ENCODE measurements at places on chromosomes 5 and 9.

DNA sequence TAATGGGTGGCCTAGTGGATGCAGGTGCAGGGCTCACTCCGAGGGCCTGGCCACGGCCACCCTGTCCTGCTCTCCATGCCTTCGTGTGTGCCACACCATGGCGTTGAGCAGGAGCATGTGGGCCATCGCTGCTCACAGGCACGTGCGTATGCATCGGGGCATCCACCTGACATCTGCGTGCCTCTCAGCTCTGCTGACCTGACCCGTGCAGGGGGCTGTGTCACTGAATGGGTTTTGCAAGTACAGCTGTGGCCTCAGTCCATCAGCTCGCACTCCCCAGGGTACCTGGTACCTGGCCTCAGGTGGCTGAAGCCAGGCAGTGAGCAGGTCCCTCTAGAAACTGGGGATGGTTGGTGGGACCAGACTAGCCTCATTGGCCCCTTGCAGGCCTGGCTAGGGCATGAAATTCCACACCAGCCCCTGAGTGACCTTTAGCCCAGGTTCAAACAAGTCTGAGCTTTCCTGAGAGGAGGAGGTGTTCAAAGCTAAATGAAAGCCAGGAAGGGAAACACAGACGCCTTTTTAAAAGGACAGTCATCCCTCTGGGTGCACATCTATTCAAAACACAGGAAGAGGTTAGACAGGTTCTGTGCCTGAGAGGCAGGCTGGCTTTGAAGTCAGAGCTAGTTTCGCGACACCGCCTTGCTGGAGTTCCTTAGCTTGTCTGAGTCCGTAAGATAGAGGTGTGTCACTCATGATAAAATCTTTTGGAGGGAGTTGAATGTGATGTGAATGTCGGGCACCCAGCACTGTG lies 74.0 kb downstream of the MACROH2A1 start:
- DNase-seq: no peak

DNA sequence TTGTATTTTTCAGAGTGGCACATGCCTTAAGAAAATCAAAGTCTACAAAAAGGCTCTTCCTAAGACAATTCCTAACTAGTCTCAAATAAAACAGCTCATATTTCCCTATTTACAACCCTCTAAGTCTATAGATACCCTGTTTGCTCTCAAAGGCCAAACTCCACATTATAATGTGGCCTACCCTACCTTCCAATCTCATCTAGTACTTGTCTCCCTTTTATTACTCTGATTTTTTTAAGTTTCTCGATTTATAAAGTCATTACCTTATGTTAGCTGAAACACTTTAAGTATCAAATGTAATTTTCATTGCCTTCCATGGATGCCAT lies 19.4 kb downstream of the KIAA1191 start:
- DNase-seq: no peak

DNA sequence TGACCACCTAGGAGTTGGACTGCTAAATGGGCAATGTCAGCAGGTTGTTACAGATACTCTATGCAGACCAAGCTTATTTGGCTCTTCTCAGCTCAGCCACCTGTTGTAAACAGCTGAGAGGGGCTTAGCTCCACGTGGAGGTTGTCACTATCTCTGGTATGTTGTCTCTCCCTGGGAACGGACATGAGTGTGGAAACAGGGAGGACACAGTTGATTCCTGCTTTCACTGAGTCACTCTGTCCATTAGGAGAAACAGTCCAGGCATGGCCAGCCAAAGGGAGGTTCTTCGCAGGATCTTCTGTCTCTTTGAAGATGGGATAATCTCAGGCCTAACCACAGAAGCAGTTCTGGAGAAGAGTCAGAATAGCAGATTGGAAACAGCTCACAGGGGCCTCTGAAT lies 121.2 kb downstream of the PALM2AKAP2 start:
- no peak for DNase-seq

DNA sequence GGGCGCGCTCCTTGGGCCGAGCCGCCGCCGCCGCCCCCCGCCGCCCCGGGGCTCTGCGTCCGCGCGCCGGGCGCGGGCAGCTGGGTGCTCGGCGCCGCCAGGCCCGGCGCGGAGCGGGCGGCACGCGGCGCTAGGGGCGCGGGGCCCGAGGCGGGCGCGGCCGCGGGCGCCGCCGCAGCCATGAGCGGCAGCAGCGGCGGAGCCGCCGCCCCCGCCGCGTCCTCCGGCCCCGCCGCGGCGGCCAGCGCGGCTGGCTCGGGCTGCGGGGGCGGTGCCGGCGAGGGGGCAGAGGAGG lies 351 bp downstream of the TRIO start:
- DNase-seq: no peak

DNA sequence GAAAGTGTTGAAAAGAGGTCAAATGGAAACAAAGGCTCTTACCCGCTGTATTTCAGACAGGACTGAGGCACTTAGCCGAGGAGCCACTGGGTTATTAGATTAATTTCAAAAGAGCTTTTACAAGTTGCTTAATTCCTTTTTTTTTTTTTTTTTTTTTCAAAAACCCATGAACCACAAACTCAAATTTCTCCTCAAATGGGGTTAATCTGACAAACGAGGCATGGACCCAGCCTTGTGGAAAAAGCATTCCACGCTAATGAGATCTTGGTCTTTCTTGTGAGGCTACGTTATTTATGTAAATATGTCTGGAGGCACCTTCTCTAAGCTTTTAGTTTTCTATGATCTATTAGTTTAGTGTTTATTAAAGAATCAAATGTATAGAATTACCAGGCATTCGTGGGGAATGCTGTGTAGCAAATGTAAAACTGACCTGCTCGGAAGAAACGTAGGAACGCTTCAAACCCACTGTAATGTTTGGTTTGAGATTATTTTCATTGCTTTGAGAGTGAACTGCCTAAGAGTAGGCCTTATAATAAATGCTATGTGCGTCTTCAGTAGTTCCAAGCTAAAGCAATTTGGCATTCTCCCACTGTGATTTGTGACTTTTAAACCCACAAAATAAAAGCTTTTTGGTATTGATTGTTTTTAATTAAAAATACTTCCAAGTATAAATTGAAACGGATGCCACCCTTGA lies 134.7 kb downstream of the CDH6 start:
- no peak for DNase-seq

DNA sequence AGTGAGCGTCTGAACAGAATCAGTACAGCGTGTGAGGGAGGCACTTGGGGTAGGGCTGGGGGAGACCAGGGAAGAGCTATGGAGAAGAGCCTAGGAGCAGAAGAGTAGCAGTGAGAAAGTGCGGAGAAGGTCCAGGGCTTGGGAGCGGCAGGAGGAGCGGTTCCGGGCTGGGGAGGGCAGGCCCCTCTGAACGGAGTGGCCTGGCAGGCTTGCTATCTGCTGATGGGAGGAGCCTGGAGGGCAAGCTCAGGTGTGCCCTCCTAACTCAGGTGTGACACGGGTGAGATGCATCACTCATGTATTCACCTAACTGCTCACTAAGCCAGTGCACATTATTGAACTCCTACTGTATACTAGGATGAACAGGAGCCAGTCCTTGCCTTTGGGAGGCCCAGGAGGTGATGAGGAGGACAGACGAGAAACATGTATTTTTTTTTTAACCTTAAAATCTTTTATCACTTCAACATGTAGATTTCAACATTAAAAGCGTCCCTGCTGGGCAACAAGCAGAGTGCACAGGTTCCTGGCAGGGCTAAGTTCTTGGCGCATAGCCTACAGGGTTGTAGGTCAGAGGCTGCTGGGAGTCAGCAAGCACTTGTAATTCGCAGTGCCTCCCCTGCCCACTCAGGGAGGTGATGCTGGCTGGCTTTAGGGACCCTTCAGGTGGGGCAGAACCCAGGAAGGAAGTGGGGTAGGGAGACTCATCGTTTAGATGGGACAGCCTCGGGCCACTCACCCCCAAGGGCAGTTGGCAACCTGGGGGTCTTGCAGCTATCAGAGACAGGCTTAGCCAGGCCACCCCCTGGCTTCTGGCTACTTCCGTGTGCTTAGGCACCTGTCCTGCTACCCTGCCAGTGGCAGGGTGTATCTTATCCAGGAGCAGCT lies 55.5 kb downstream of the TMOD1 start:
- DNase-seq: no peak

GRCh38 chr5:132234684-132235062 lies 7.0 kb upstream of the P4HA2 start:
- no peak for DNase-seq

- DNase-seq: no peak
Measured at GRCh38 chr5:83440826-83441225, 30.7 kb upstream of the VCAN start.

- DNase-seq: no peak
Measured at GRCh38 chr9:81460693-81461092, 228.7 kb downstream of the TLE1 start.

DNA sequence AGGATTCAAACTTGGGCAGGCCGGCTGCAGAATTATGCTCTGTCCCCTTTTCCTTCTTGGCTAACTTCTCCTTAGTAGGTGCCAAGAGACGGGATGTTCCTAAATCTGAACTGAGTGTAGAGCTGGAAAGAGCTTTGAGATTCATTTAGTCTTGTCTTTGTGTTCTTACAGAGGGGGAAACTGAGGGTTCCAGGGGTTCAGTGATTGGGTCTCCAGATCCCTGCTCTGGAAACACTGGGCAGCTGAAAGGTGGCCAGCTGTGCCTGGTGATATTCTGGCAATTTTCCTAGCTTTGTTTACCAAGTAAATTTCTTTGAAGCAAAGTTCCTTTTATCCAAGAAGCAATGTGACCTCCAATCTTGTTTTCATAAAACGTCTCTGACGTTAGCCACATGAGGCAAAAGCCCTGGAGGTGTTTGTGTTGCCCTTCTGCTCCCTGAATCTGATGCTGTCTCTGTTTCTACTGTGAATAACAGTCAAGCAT lies 288.7 kb downstream of the ZSWIM6 start:
- no peak for DNase-seq

GRCh38 chr9:133117271-133118178 lies 3.5 kb downstream of the RALGDS start:
- peak; percentile 8 for DNase-seq

GRCh38 chr9:101399643-101399970 lies 956 bp downstream of the ZNF189 start:
- DNase-seq: no peak

GRCh38 chr5:34586117-34586885 lies 69.8 kb upstream of the RAI14 start:
- DNase-seq: no peak

- DNase-seq: no peak
Measured at GRCh38 chr9:95143591-95144561, 173.6 kb downstream of the FANCC start.

DNA sequence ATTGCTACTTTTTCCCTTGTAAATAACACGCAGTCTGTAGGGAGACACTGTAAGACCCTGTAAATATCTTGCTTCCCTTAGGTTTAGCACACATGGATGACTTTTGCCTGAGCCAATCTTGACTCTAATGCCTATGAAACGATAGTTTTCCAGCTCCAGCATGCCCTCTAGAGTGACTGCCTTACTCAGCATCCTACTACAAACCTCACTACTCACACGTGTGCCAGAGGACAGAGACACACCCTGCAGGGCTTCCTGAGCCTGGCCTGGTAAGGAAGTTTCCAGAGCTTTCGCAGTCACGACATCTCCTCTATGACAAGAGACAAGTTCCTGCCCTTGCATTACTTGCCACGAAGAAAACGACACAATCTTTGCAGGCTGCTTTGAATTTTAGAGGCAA lies 138.1 kb downstream of the ATPSCKMT start:
- peak; percentile 51 for DNase-seq

DNA sequence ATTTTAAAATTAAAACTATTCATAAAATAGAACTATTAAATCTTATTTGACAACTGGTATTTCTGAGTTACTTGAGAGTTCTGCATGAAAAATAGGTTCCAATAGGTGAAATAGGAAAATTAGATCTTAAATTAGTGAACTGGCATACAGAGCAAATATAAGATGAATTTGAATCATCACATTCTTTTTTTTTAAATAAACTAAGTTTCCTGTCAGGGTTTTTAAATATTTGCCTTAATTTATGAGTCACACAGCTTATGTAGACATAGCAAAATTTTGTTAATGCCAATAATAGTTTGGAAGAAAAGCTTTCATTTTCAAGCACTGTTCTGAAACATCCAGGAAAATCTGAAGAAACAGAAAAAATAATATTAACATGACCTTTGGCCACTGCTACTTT lies 311.7 kb upstream of the HAPLN1 start:
- DNase-seq: no peak

- no peak for DNase-seq
Measured at GRCh38 chr5:61465066-61465465, 133.0 kb downstream of the ZSWIM6 start.

DNA sequence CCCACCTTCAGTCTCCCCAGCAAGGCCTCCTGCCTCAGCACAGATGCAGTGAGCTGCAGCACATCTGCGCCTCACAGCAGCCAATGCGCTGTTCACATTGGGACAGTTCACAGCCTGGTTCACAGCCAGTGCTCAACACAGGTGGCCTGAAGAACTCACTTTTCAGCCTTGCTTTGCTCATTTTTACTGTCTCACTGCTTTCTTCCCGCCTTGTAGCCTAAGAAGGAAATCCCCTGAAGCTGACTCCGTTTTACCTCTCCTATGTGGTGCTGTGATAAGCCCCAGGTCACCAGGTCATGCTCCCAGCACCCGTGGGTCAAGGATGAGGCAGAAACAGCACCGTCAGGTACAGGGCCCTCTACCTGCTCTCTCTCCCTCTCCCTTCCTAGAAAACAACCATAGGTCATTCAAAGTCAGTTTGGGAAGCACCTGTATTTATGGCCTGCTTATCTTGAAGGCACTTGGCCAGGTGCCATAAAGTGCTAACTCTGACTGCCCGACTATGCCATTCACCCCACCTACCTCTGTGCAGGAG lies 1.1 kb downstream of the GCNT4 start:
- DNase-seq: no peak

- DNase-seq: no peak
Measured at GRCh38 chr5:81121836-81122630, 111.1 kb upstream of the CKMT2 start.

GRCh38 chr5:32297181-32298058 lies 15.3 kb downstream of the MTMR12 start:
- no peak for DNase-seq

DNA sequence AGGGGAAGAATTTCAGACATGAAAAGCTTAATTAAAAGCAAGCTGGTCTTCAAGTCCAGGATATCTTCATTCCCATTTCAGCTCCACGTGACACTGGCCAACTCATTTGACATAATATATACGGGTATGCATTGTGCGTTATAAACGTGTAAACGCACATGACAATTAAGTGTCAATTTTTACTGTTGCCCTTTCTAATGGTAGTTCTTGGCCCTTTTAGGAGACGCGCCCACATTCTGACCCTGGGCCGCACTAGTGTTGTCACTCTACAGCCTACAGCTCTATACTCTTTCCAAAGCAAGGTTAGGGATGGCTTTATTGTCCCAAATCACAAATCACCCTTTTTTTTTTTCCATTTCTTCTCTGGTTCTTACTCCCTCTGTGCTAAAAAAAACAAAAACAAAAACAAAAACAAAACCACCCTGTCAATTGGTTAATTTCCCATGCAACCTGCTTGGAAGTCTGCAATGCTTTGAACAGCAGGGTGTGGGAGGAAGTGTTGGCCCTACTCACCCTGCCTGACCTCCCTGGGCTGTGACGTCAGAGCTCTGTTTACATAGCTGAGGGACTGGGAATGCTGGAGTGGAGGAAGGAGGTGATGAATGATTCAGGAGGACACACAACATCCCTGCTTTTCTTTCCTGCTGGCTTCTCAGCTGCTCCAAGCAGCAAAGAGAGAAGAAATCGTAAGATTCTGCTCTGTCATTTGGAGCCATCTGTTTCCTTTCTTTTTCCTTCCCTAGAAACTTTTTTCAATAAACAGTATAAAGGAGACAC lies 19.3 kb downstream of the RFK start:
- peak; percentile 61 for DNase-seq

Data from NCI-H774 (cell line).